ENCODE measurements at places on chromosomes 12 and 14. TPM values are rescaled to one million over a fixed set of nuclear protein-coding genes. Genes with fewer than 3 reads are reported as not detected.

The FOXG1 gene
- not detected for total RNA-seq

DNA sequence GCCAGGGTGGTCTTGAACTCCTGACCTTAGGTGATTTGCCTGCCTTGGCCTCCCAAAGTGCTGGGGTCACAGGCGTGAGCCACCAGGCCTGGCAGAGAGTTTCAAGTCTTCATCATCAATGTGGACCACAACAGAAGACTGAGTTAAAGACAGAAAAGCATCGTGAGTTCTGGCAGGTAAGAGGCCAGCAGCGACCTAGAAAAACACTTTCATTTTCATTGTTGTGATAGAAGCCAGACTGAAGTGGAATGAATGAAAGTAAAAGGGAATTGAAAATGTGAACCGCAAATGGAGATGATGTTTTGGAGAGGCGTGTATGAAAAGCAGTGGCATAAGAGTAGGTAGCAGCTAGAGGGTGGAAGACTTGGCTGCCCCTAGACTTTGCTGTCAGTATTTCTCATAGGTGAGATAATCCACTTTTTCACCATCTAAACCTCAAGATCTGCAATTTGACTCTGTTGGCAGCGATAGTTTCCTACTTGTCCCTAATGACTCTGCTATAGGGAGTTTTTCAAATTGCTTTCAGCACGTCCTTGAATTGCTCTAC lies 47.1 kb upstream of the PLEKHA5 start:
- no peak overlapping the region for H3K4me3 ChIP-seq
- H3K27me3 ChIP-seq: no peaks in the 10 kb centered on the region
- no peak for DNase-seq
- H3K27ac ChIP-seq: no peak overlapping the region

DNA sequence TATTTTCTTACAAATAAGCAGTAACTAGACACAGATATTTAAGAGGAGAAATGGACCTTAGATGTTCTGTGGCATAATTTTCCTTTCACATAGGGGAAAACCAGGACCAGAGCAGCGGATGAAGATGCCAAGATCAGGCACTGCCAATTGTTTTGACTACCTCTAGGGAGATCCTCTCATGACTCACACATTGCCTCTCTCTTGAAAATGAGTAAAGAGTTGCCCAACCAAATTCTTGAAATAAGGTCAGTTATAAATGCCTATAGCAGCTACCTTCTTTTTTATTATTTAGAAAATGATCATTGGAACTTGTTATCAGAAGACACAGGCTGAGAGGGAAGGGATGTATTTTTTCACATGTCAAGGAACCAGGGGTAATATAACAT lies 263.4 kb upstream of the PLEKHG7 start:
- no peak overlapping the region for H3K4me3 ChIP-seq
- H3K27me3 ChIP-seq: no peaks in the 10 kb centered on the region
- no peaks in the 10 kb centered on the region for H3K36me3 ChIP-seq
- no peak overlapping the region for H3K27ac ChIP-seq
- DNase-seq: no peak

- H3K4me3 ChIP-seq: no peak overlapping the region
- H3K27ac ChIP-seq: no peak overlapping the region
- H3K36me3 ChIP-seq: no peaks in the 10 kb centered on the region
- no peaks in the 10 kb centered on the region for H3K27me3 ChIP-seq
Observed at GRCh38 chr12:17283563-17283962, 677.6 kb upstream of the LMO3 start.

The KRT78 gene
- total RNA-seq: not detected

The DLK1 gene
- total RNA-seq: 95.5 TPM

- H3K27ac ChIP-seq: no peak overlapping the region
- DNase-seq: no peak
- no peaks in the 10 kb centered on the region for H3K27me3 ChIP-seq
- H3K4me3 ChIP-seq: no peak overlapping the region
- H3K36me3 ChIP-seq: peaks cover 51% of the 10 kb centered on the region
Observed at GRCh38 chr12:95051241-95051640, 22.2 kb downstream of the NR2C1 start.

The KRT77 gene
- not detected for total RNA-seq

- peak overlapping the region; percentile 41 for H3K4me3 ChIP-seq
- peaks cover 39% of the 10 kb centered on the region for H3K4me1 ChIP-seq
- no peaks in the 10 kb centered on the region for H3K27me3 ChIP-seq
- peaks cover 12% of the 10 kb centered on the region for H3K36me3 ChIP-seq
Observed at GRCh38 chr12:6961278-6961694, 9.2 kb downstream of the PHB2 start.

The KRT6A gene
- not detected for total RNA-seq

DNA sequence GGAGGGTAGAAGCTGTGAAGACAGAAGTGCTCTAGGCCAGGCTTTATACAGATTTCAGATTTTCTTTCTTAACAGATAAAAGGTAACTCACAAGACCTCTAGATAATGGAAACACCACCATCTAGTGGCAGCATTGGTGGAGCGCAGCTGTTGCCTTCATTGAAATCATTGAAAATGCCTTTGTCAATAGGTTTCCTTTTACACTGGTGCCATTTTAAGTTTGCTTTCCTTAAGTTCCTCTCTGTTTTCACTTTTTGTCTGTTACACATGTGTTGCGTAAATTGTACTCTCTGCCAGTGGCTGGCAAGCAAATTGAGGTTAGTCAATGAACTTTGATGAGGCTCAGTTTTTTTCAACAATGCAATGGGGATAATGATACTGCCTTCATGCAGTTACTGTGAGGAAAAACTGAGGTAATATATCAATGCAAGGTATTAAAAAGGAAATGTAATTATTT lies 31.1 kb downstream of the ALDH1L2 start:
- H3K36me3 ChIP-seq: no peaks in the 10 kb centered on the region
- H3K4me3 ChIP-seq: no peak overlapping the region

DNA sequence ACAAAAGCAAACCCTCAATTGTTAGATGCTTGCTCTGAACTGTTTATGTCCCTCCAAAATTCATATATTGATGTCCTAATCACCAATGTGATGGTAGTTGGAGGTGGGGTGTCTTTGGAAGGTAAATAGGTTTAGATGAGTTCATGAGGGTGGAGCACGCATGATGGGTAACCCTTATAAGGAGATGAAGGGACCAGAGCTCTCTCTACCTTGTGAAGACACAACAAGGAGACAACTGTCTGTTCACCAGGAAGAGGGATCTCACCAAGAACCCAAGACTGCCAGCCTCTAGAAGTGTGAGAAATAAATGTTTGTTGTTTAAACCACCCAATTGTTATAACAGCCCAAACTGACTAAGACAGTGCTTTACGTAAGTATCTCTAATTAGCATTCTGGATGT lies 27.0 kb downstream of the DHRS2 start:
- no peaks in the 10 kb centered on the region for H3K36me3 ChIP-seq
- H3K27ac ChIP-seq: no peak overlapping the region
- peaks cover 5% of the 10 kb centered on the region for H3K27me3 ChIP-seq
- no peak overlapping the region for H3K4me3 ChIP-seq

Measured in HepG2 (cell line).